ENCODE measurements at places on chromosomes 12 and 14.

DNA sequence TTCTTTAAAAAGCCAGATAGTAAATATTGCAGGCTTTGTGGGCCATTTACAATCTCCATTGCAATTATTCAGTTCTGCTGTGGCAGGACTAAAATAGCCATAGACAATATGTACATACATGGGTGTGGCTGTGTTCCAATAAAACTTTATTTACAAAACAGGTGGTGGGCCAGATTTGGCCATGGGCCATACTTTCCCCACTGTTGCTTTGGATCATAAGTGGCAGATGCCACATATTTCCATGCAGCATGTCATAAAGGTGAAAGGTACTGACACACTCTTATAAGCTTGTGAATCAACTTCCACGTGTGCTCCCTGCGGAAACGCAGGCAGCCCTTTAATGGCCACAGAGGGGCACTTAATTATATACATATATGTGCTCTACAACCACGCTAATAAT is 244.4 kb upstream of the FOXN3 start:
- DNase-seq: no peak

- no peak for DNase-seq
Observed at GRCh38 chr12:88472775-88473174, 107.5 kb downstream of the KITLG start.

GRCh38 chr14:61461808-61462275 is 140.5 kb downstream of the PRKCH start:
- no peak for DNase-seq

DNA sequence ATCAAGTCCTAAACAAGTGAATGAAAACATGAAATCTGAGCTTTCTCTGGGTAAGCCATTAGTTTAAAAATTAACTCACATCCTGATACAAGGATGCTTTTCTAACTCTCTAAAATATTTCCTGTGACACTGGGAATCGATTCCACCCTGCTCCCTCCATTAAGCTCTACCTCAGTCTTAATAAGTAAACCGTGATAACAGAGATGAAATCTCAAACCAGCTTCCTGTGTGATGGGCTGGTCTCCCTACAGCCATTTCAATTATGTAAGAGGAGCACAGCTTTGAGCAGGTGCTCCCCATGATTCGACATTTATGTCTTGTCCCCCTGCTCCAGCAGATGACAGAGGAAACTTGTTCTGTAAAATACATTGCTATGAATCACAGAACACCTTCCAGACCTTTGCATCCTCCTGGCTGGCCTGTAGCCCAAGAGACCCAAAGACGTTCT is 59.0 kb downstream of the GAS2L3 start:
- no peak for DNase-seq

- no peak for DNase-seq
Observed at GRCh38 chr14:94103554-94104150, 6.9 kb upstream of the IFI27 start.

DNA sequence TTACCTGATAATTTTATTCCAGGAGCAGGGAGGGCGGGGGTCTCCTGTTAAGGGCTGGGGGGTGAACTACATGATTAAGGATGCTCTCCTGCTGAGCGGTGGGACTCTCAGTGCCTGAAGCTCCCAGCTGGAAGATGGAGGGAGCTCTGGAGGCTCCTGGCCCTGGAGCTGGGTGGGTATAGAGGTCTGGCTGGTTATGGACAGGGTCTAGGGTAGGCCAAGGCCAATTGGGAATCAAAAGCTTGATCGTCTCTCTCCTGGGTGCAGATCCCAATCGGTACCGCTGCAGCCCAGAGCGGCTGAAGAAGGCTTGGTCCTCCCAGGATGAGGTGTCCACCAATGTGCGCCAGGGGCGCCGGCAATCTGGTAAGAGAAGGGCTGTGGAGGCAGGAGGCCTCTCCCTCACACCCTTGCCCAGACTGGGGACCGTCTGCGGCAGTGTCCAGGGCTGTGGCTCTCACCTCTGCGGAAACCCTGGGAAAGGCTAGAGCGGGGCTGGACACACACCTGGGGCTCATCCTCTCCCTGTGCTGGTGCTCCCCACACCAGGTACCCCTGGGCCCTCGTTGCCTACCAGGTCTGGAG is 28.4 kb downstream of the PLEKHG3 start:
- DNase-seq: no peak

DNA sequence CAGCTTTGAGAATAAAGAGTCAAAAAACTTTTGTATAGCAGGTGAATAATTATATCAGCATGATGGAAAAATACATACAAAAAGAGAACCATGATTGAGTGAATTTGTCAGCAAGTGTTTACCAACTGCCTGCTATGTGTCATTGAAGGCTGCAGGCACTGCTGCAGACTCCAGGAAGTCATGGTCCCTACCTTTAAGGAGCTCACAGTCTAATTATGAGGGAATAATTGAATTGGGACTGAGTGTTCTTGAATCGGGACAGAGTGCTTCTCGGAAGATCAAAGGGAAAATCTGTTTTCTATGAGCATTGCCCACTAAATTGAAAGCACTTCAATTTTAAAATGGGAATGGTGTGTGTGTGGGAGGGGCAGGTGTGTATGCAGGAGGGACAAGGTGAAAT is 9.5 kb downstream of the OR10AD1 start:
- no peak for DNase-seq

DNA sequence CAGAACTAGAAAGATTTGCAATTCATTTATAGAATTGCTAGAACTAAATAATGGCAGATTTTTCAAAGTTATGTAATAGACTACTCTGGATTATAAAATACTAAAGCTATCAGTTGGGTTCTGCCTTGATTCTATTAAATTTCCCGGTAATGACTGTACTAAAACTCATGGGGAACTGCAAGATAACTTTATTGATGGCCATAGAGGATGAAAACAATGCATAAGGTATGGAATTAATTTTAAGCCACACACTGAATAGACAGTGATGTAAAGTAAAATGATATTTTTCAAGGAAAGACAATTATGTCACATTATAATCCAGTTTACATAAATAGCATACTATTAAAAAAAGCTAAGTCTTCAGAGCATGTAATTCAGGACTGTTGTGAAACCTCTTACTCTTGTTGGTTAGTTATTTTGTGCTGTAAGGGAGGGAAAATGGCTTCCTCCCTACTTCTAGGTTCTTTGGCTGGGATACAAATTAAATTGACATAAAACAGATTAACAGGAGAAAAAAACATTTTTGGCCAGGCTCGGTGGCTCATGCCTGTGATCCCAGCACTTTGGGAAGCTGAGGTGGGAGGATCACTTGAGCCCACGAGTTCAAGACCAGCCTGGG is 134.4 kb upstream of the AMIGO2 start:
- DNase-seq: no peak

- no peak for DNase-seq
Observed at GRCh38 chr12:118925826-118926225, 55.5 kb upstream of the SRRM4 start.

- no peak for DNase-seq
Observed at GRCh38 chr14:50531595-50532501, 521 bp downstream of the MAP4K5 start.

DNA sequence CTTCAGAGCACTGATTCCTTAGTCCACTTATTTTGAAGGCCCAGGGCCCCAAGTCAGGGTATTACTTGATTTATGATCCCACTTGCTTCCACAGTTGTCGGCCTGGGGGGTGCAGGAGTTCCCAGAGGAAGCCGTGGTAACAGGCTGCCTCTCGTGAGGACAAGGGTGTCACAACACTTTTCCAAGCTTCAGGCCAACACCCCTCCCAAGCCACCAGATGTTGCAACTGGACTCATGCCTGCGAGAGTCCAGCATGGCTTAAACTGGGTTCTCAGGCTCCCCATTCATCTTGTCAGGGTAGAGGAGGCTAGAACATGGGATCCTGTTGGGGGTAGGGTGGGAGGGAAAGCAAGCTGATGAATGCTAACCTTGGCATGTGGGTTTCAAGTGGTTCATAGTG is 56.1 kb downstream of the BMP4 start:
- no peak for DNase-seq

DNA sequence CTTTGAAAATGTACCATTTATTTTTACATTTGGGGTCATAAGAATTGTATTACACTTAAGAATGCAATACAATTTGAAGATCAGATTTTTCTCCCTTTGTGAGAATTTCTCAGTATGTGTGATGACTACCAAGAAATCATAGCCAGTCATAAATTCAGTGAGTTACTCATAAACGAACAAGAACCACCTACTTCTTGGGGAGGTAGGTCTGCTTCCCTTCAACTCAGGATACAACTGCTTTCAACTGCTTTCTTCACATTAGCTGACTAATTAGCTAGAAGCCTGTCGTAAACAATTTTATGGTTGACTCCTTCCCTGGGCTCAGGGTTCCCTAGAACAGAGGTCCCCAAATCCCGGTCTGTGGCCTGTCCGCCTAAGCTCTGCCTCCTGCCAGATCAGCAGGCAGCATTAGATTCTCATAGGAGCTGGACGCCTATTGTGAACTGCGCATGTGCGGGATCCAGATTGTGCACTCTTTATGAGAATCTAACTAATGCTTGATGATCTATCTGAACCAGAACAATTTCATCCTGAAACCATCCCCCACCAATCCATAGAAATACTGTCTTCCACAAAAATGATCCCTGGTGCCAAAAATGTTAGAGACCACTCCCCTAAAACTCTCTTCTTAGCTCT is 3.7 kb downstream of the ANG start:
- DNase-seq: no peak

GRCh38 chr12:105644770-105645169 is 314.3 kb downstream of the C12orf75 start:
- no peak for DNase-seq

DNA sequence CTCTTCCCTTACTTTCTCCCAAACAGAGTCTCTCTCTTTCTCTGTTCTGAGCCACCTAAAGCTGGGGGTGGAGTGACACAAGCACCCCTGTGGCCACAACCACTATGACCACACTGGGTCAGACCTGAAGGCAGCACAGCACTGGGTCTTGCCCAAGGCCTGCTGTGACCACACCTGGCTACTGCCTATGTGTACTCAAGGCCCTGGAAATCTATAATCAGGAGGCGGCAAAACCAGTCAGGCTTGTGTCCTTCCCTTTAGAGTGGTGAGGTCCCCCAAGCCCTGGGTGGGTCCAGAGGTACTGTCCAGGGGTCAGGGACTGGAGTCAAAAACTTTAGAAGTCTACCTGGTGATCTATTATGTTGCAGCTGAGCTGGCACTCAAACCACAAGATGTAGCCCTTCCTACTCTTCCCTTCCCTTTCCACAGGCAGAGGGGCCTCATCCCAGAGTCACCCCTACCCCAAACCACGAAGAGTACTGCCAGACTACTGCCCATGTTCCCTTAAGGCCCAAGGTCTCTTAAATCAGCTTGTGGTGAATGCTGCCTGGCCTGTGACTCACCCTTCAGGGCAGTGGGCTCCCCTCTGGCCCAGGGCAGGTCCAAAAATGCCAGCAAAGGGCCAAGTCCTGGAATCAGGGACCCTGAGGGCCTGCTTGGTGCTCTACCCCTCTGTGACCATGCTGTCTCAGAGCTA is 179.8 kb upstream of the DYRK2 start:
- DNase-seq: no peak

GRCh38 chr14:91129261-91129660 is 15.4 kb downstream of the DGLUCY start:
- no peak for DNase-seq

DNA sequence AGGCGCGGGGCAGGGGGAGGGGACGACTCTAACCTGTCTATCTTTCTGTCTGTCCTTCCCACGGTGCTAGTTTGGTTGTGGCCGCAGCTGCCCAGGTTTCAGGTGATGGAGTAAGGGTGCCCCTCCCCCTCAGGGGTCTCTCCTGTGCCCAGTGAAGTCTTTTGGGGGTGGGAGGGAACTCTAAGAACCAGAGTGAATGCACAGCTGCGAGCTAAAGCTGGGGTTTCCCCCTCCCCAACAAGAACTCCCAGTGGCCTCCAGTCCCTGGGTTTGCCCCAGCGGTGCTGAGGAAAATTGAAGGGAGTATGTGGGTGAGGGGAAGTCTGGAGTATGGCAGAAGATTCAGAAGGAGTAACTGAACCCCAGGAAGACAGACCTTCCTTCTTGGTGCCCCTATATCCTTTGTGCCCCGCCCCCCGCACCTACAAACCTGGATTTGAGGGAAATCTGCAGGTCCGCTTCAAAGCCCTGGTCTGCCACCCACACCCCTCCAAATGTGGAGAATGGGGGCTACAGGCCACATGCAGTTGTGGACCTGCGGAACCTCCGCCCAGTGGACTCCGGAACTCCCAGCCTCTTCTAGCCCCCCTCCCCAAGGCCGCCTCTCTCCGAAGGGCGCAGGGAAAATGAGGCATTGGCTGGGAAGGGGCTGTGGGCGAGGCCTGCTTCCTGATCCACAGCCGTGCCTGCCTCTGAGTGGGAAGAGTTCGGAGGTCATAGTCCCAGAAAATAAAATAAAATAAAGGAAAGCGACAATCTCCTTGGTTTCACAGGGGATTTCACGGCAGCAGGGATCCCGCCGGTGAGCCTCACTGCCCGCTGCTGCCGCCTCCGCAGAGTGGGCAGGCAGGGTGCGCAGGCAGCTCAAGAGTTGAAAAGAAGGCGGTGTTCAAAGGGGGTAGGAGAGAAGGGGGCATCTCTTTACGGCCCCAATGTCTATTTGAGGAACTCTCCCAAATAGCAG is 3.4 kb upstream of the HOXC9 start:
- DNase-seq: no peak

- DNase-seq: no peak
Observed at GRCh38 chr14:35474323-35474722, 59.6 kb upstream of the INSM2 start.

- no peak for DNase-seq
Observed at GRCh38 chr12:19277711-19278110, 148.2 kb downstream of the PLEKHA5 start.

- no peak for DNase-seq
Observed at GRCh38 chr14:74509587-74510222, 16.1 kb downstream of the ISCA2 start.
